ENCODE measurements at places on chromosomes 2 and 18.

- no peak for DNase-seq
These were observed 260.5 kb upstream of the THUMPD2 start for GRCh38 chr2:40039549-40039948.

GRCh38 chr2:186862869-186863709, 14.1 kb upstream of the ZSWIM2 start:
- DNase-seq: no peak

- DNase-seq: no peak
These were observed 36.6 kb upstream of the PPP1R1C start for GRCh38 chr2:181949047-181949446.

- no peak for DNase-seq
These were observed 110.6 kb downstream of the NEB start for GRCh38 chr2:151623631-151624030.

- DNase-seq: no peak
These were observed 44.5 kb upstream of the TMEM247 start for GRCh38 chr2:46434851-46435273.

DNA sequence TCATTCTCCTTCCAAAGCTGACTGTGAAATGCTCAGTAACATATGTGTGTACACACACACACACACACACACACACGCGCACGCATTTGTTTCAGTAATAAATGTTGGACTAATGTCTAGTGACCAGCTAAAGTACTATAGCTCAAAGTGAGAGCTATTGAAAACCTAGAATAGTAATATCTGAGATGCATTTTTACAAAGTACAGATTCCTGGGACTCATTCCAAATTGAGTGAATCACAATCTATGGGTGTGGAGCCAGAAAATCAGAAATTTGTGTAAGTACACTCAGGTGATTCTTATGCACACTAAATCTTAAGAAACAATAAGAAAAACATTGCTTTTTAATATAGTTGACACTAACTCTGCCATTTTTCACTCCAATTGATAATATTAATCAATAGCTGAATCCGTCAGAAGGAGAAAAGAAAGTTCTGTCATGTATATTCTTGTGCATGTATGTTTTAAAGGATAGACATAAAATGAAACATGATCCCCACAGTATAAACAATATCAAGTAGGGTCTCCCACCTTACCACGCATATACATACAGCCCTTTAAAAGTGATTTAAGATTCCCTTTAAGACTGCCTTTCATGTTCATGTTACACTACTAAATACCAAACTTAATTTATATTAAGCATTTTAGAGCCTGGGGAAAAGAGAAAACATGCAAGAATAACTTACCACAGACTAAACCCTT, 123.5 kb downstream of the ATAD2B start:
- DNase-seq: no peak

- DNase-seq: no peak
These were observed 90.4 kb upstream of the PARD3B start for GRCh38 chr2:204454672-204455380.

DNA sequence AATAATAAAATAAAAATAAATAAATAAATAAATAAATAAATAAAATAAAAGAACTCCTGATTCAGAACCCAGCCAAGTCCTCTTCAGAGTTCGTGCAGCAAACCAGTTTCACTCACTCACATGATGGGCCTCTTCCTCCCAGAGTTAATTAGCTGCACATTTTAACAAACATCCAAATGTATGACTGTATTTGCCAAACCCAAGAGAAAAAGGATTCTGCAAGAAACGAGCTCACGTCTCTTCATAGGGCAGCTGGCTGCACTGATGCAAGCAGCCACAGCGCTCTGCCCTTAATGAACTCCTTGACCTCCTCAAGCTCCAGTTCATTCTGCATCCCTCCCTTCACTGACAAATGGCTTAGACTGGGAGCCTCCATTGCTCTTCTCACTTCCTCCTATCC, 55.1 kb downstream of the MREG start:
- no peak for DNase-seq

- DNase-seq: no peak
These were observed 15.1 kb downstream of the PHOSPHO2 start for GRCh38 chr2:169709331-169709730.

DNA sequence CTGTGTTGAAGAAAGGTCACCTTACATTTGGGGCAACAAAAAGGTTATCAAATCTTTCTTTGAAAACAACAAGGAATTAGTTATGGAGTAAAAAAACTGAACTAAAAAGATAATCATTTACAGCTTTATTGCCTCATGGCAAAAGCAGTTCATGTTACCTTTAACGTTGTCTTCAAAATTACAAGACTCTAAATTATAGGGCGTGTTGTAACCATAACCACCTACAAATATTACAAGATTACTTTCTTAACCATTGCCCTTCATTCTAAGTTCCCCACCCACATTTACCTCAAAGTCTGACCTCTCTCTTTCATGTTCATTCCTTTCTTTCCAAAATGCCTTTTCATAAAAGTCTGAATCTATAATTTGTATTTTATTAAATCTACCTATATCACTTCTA, 74.6 kb upstream of the LRATD1 start:
- DNase-seq: no peak

DNA sequence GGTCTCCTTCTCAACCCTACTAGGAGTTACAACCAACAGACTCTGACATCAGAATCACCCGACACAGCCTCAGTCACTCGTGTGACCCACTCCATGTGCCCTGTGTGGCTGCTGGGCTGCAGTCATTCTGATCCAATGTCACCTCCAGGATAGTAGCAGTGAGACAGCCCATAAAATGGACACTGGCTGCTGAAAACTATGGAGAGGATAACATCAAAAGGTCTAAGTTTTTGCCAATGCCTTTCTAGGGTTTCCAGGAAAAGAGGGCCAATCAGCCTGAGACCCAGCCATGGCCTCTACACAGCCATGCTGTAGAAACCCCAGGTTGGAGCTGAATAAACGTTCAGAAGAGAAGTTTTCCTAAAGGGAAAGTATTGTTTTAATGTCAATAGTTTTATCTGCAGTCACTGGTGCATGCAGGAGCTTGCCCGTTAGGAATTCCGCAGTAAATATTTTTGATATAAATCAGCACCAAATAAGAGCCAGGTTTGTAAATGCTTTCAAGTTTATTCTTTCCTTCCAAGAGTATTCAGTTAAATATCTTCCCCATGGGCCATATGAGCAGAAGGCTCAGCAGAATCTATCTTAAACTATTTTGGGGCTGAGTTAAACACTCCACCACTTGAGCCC, 92.2 kb upstream of the PID1 start:
- DNase-seq: no peak

GRCh38 chr2:94996305-94997100, 29.0 kb upstream of the MAL start:
- DNase-seq: no peak

- DNase-seq: no peak
These were observed 222.9 kb downstream of the KLHL29 start for GRCh38 chr2:23607925-23608324.

DNA sequence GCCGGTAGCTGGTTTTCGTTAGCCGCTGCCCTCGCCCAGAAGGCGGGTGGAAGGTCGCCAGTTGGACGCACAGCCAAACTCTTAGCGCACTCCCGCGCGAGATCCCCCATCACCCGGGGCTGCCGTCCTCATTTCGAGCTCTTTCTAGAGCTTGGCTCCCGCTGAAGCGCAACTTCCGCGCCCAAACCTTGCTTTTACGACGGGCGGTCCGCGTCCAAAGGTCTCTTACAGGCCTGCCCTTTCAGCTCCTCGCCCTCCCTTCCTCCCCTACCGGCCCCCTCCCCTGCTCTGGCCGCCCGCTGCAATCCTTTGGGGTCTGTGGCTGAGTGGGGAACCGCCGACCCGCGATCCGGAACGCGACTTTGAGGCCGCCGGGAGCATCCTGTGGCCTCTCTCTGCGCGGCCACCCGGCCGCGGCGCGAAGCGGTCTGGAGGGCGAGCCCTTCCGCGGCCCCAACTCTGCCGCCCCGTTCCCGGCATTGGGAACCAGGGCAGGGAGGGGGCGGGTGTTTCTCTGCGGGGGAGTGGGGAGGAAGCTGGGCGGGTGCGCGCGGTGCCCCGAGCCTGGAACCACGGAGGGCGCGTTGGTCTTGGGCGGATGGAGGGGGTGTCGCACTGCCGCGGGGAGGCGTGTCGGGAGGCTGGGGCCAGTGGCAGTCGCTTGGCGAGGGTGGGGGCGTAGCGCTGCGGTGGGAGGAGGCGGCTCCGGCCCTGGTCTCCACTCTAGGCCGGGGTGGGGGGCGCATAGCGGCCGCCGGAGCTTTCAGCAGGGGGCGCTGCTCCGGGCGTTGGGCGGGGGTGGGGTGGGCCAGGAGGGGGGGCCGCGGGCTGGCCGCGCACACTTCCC, at the start of gene GDF7:
Gene GDF7 (plus strand): TSS at position 841 of the 847 bp plus-strand sequence. CDS start 96 bp downstream, outside the sequence.
- no peak for DNase-seq

- no peak for DNase-seq
These were observed 84.4 kb downstream of the TMEM131 start for GRCh38 chr2:97911206-97911921.

DNA sequence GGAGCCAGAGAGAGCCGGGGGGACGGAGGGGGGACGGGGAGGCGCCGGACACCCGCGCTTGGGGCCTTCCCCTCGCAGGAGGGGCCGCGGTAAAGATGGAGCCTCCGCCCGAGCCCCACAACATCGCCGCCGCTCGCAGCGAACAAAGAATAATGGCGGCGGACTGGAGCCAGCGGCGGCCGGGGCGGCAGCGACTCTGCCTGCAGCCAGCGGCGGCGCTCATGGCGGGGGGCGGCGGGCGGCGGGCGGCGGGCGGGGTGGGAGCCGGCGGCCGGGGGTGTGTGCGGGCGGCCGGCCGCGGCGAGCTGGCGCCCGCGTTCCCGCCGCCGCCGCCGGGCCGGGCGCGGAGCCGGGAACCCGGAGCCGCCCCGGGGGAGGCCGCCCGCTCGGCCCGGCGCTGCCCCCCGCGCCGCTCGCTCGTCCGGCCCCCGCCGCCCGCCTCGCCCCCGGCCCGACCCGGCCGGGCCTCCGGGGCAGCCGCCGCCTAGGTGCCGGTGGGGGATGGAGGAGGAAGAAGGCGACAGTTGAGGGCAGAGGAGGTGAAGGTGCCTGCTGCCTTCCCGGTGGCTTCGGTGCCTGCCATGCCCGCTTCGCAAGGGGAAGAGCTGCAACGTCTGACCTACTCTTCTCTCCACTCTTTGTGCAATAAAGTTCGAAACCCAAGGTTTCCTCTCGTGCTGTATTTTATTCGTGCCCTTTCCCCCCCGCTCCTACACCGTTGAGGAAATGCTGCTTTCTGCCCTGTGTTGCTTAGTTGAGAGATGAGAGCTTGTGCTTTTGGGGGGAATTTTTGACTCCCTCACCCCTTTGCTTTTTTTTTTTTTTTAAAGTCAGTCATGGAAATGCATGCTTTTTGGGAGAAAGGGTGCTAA, 634 bp downstream of the CREB1 start:
- no peak for DNase-seq

GRCh38 chr2:197088694-197089093, 162.2 kb upstream of the PGAP1 start:
- DNase-seq: no peak

GRCh38 chr2:207825978-207826377, 56.3 kb upstream of the FZD5 start:
- DNase-seq: no peak

DNA sequence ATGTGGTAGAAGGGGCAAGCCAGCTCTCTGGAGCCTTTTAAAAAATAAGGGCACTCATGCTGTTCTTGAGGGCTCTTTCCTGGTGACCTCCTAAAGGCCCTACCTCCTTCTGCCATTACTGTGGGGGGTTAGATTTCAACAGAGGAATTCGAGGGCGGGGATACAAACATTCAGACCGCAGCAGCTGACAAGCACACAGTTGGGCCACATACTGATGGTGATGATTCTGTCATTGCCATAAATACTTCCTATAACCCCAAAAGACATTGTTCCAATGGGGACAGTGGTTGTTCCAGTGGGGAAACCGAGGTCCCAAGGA, 67.0 kb downstream of the TSHZ1 start:
- no peak for DNase-seq

GRCh38 chr18:48249854-48250253, 159.3 kb downstream of the ZBTB7C start:
- DNase-seq: no peak

DNA sequence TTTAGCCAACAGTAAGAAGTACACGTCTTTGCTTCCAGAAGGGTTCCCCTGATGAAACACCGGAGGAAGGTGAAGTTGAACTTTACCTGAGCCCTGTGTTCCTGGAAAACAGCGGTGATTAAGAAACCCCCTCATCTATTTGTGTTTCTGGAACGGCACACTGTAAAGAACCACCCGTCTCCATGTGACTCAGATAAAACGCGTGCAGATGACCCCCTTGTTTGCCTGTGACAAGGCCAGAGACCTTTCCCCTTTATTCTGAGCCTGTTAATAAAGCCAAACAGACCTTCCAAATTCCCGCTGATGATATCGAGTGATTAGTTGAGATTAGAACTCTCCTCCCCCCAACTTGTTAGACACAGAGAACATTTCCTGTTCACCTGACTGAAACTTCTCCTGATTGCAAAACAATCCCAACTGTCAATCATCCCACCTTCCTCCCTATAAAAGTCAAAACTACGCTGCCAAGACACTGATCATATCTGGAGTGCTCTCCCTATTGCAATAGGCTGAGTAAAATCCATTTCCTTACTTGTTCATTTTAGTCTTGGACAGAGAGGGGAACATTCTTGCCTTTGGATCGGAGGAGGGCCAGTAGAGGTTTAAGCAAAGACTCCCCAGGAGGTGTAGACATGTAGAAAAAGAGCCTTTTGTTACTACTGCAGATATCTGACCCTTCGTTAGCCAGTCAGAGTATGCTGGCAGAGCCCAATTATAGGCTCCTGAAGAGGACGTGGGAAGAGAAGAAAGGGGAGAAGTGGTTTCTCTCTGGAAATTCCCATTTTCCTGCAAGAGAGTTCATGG, 914 bp upstream of the IWS1 start:
- DNase-seq: no peak
